Heart right ventricle (tissue), 16 donors: ENCODE measurements at places on chromosomes 5 and 9. TPM values are rescaled to one million over a fixed set of nuclear protein-coding genes. Genes with fewer than 3 reads are reported as not detected.

SLC34A3 gene
- not detected for polyA plus RNA-seq

KYAT1 gene
- 12.7 TPM for polyA plus RNA-seq

TAF11L6 gene
- polyA plus RNA-seq, result not detected

FCN2 gene
- 0.44 TPM for polyA plus RNA-seq

DIPK1B gene
- polyA plus RNA-seq, result 37.9 TPM

COL23A1 gene
- 8.9 TPM for polyA plus RNA-seq

CCNJL gene
- 2.9 TPM for polyA plus RNA-seq

C9orf153 gene
- polyA plus RNA-seq, result 0.06 TPM

FGF18 gene
- 1.7 TPM for polyA plus RNA-seq

TAS2R1 gene
- not detected for polyA plus RNA-seq

DBH gene
- polyA plus RNA-seq, result not detected

CNTFR gene
- 2.9 TPM for polyA plus RNA-seq

DIRAS2 gene
- polyA plus RNA-seq, result not detected

LECT2 gene
- polyA plus RNA-seq, result not detected

SCGB3A2 gene
- polyA plus RNA-seq, result not detected

SOHLH1 gene
- not detected for polyA plus RNA-seq

DPYSL3 gene
- polyA plus RNA-seq, result 15.2 TPM

CDKN2B-AS1 gene
- not detected for polyA plus RNA-seq
